ENCODE measurements at places on chromosomes 11 and 22.

DNA sequence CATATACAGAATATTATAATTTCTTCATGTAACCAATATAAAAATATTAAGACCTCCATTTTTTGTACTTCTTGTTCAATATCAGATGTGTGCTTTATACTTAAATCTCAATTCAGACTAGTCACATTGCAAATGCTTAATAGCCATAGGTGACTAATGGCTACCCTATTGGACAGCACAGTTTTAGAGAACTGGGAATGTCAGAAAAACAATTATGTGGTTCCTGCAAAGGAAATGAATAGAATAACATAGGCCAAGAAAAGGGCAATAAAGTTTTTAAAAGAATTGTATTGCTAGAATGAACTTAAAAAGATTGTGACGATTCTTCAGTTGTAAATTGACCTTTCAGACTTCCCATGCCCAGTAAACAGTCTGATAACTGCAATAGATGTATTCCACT is 843.0 kb downstream of the METTL15 start:
- DNase-seq: no peak

DNA sequence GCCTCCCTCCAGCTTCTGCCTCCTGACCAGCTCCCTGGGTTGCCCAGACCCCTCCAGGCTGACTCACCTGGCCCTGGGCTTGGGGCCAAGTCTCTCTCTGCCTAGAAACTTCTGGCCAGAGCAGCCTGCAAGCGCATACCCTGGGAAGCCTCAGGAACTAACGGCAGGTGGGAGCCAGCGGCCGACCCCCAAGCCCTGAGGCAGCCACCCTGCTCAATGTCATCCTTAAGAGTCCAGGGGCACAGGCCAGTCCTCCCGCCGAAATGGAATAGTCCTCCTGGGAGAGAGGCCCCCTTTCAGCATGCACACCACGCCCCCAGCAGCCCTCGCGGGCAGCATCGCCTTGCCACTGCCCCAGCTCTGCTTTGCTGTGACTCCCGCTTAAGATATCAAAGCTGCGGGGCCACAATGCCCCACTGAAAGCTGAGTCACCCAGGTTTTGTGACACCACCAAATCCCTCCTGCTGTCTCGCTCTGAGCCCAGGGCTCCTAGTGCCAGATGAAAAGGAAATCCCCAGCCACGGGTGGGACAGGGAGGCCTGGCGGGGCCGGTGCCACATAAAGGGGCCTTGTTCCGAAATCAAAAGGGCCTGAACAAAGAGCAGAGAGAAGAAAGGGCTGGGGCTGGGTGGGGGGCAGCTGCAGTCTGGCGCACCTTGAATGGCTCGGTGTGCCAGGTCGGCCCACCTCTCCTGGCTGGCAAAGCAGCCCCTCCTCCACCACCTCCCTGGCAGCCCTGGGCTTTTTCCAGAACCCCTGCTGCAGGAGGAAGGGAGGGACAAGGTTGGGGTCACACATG is 21.4 kb upstream of the FGF3 start:
- DNase-seq: no peak

DNA sequence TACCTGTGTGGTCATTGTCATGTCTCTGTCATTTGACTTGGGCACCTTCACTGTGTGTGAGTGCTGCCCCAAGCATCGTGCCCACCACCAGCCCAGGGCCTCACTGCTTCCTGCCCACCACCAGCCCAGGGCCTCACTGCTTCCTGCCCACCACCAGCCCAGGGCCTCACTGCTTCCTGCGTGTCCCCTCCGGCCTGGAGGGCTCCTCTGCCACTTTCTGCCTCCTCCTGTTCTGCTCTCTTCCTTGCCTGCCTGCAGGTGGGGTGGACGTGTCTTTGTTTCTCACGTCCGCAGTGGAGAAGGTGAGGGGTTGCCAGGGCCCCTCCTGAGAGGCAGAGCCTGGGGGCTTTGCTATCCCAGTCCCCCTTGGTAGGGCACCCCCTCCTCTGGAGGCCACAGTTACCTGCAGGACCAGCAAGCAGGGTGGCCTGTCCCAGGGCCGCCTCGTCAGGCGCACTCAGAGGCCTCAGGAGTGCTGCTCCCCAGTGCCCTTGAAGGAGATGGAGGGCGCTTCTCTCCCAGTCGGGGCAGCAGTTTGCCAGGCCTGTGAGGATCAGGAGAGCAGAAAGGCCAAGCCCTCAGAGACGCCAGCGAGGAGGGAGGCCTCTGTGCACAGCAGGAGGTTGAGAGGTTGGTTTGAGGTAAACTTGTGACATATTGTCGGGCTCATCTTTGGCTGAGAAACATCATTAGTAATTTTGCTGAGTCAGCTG is 290.7 kb downstream of the TBC1D22A start:
- no peak for DNase-seq

GRCh38 chr11:131819865-131820264 is 449.4 kb downstream of the NTM start:
- no peak for DNase-seq
